ENCODE measurements at places on chromosomes 2 and 18.

DNA sequence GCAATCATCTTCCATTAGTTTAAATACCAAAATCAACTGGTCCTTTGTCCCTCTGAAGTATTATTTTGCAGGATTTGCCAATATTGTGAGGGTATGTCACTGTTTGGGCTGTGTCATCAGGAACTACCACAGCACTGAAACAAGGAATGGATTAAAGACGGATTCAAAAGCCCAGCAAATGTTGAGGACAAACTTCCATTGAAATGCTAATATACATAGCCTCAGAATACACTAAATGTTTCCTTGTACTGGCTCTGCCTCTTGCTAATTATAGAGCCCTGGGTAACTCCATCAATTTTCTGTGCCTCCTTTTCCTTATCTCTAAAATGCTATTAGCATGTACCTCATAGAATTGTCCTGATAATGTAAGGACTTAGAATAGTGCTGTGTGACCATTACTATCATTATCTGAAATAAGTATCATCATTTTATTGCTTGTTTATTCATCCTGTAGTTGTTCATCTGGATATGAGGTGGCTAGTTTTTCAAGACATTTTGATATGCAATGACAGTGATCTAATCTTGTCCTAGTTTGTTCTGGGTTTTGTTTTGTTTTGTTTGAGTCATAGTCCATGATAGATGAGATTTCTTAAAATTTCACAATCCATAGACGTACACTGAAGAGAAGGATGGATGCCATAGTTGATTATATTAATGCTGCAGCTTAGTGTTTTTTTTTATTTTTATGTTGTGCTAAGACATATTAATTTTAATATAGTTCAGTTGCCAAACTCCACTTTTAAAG lies 333.4 kb upstream of the KCNH7 start:
- H3K36me3 ChIP-seq: no peaks in the 10 kb centered on the region
- H3K27ac ChIP-seq: no peak overlapping the region
- no peak overlapping the region for H3K4me3 ChIP-seq
- H3K27me3 ChIP-seq: no peaks in the 10 kb centered on the region
- no peaks in the 10 kb centered on the region for H3K4me1 ChIP-seq

DNA sequence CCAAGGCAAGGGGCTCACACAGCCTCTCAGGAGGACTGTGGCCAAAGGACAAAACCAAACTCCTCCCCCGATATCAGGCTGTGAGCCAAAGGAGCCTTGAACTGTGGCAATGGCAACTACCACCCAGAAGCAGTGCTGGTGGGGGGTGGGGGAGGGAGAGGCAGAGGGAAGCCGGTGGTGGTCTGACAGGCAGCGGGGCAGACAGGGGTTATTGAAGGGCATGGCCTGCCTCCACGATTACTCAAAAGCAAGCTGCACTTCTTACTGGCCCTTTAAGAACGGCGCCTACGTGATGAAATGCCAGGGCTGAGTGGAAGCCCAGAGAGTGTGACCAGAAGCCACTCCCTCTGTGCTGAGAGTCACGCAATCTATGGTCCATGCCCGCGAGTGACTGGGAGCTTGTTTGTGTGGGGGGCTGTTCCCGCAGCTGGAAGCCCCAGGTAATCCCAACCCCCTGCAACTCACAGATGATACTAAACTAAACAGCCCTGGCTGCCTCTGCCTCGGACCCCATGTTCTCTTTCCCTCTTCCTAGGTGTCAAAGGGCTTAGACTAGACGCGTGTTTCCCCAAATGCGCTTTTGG lies 128.2 kb upstream of the CXCR4 start:
- no peaks in the 10 kb centered on the region for H3K27me3 ChIP-seq
- DNase-seq: peak; percentile 37
- H3K36me3 ChIP-seq: no peaks in the 10 kb centered on the region
- no peak overlapping the region for H3K4me3 ChIP-seq

- DNase-seq: peak; percentile 84
- no peak overlapping the region for H3K4me3 ChIP-seq
- H3K4me1 ChIP-seq: peaks cover 5% of the 10 kb centered on the region
- no peaks in the 10 kb centered on the region for H3K36me3 ChIP-seq
- H3K27me3 ChIP-seq: no peaks in the 10 kb centered on the region
Observed at GRCh38 chr2:42859006-42859552, 66.7 kb upstream of the HAAO start.

DNA sequence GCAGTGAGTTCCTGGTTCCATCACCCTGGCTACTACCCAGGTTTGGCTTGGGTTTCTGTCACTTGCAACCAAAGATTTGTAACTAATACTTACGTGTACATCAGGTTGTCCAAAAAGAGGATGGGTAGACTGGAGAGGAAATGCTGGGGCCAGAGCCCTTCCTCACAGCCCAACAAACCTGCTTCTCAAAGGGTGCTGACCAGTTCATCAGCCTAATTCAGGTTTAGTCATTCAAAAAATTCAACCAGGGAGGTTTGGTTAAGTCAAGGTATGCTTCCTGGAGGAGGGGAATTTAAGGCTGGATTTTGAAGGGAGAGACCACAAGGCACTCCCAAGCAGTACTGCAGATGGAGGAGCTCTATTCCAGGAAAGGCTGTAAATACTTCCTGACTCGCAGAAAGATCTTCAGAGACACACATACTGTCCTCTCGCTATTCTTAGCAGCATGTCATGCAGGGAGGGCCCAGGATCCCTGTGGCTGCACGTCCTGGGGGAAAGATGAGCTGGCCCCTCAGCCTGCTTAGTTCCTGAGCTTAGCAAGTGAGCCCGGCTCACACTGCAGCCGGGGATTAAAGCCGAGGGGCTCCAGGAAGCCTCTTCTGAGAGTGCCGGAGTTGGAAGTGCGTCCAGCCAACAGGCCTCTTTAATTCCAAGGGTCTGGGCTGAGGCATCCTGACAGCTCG lies 40.0 kb upstream of the BIN1 start:
- no peak for DNase-seq
- no peaks in the 10 kb centered on the region for H3K4me1 ChIP-seq
- H3K4me3 ChIP-seq: no peak overlapping the region
- no peak overlapping the region for H3K27ac ChIP-seq

- H3K27me3 ChIP-seq: no peaks in the 10 kb centered on the region
- H3K36me3 ChIP-seq: no peaks in the 10 kb centered on the region
- H3K4me3 ChIP-seq: no peak overlapping the region
- H3K27ac ChIP-seq: no peak overlapping the region
Observed at GRCh38 chr2:65456064-65456463, 23.7 kb upstream of the SPRED2 start.

DNA sequence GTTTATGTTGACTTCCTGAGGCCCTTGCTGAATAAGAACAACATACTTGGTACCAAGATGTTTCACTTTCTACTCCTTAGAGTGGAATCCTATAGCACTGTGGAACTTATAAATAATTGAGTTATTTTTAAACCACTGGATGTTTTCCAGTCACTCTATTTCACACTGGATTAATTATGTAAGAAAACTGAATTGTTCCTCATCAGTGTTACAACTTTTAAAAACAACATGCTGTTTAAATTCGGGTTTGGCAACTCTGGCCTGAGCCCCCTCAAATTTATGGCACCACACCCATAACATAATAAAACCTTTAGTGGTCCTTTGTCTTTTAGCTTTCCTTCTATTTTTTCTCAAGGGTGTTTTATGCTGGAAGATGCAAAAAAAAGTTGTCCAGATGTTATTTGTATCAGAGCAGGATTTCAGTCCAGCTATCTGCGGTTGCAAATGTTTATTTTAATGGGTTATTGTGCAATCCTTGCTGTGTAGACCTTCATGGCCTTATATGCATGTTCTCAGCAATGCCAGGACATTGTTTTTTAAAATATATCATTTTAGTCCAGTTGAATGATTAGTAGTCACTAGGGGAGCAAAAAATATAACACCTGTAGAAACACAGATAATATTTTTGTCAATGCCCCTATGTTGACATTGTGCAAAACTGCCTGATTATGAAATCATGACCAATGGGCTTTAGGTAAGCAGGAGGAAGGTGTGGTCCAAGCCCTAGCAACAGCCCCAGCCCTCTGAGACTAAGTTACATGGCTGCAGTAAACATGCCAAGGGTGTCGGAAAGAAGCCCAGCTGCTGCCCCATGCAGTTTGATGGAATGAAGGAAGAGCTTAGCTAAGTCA lies 638.0 kb upstream of the ZEB2 start:
- no peak overlapping the region for H3K4me3 ChIP-seq
- H3K4me1 ChIP-seq: no peaks in the 10 kb centered on the region
- no peak overlapping the region for H3K27ac ChIP-seq
- H3K36me3 ChIP-seq: no peaks in the 10 kb centered on the region
- no peaks in the 10 kb centered on the region for H3K27me3 ChIP-seq
- DNase-seq: peak; percentile 24

DNA sequence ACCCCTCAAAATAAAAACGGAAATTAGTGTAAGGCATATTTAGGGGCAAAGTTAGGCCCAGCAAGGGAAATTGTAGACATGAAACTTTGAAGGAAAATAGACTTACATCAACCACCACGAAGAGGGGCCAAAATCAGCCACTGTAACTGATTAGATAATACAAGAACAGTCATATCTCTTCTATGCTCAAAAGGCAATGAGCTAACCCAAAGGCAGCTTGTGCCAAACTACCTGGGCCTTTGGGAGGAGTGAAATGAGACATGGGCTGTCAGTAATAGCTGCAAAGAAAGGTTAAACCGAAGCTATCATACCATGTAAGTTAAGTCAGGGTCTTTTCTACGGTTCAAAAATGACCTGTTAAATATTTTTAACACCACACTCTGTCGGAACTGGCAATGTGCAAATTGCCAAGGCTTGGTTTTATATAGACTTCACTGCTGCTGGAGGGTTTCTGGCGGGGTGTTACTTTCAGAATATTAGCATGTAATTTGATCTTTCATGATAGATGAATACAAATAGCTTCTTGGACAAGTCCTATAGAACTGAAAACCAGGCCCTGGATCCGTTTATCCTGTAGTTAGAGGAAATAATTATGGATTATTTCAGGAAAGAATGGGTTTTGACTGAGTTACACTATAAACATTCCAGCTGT lies 69.6 kb downstream of the ACVR1 start:
- no peaks in the 10 kb centered on the region for H3K4me1 ChIP-seq
- no peak for DNase-seq
- H3K27ac ChIP-seq: no peak overlapping the region
- no peak overlapping the region for H3K4me3 ChIP-seq

GRCh38 chr2:188118431-188118830 lies 173.2 kb upstream of the GULP1 start:
- H3K27ac ChIP-seq: no peak overlapping the region
- H3K4me3 ChIP-seq: no peak overlapping the region
- H3K27me3 ChIP-seq: no peaks in the 10 kb centered on the region
- H3K4me1 ChIP-seq: no peaks in the 10 kb centered on the region

DNA sequence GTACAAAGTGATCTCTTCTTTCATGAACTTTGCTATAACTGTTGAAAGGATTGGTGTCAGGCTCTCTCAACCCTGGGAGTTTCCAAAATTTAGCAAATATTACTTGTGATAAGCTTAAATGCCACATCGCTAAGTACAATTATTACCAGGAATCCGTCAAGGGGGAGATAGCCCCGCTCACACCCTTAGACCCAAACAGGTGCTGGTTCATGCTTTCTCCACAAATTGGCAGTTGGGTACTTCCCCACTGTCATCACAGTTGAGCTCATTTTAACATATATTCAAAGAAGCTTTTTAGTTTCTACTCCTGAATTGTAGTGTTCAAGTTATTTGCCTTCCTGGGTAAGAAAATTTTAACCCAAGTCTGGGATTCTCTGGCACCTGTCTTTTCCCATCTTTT lies 29.8 kb upstream of the EPB41L5 start:
- H3K4me3 ChIP-seq: no peak overlapping the region
- no peaks in the 10 kb centered on the region for H3K27me3 ChIP-seq
- no peak overlapping the region for H3K27ac ChIP-seq
- DNase-seq: no peak
- H3K4me1 ChIP-seq: no peaks in the 10 kb centered on the region

GRCh38 chr2:118000041-118000440 lies 13.8 kb downstream of the CCDC93 start:
- DNase-seq: no peak
- no peak overlapping the region for H3K4me3 ChIP-seq
- H3K27ac ChIP-seq: no peak overlapping the region
- H3K36me3 ChIP-seq: peaks cover 42% of the 10 kb centered on the region

DNA sequence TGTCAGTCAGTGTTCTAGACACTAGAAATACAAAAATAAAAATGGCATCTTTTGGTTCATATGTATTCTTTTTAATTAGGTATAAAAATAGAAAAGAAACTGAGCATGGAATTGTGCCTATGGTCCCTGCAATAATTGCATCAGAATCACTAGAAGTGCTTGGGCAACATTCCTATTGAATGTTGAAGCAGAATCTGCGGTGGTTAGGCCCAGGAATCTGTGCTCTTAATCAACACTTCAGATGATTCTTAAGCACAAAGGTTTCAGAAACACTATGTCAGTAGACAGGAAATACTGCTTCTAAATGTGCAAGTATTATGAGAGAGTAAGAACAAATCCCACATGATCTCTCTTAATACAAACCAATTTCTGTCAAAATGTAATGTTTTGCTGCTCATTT lies 20.3 kb upstream of the RBBP8 start:
- H3K4me1 ChIP-seq: no peaks in the 10 kb centered on the region
- DNase-seq: no peak
- no peak overlapping the region for H3K4me3 ChIP-seq
- no peak overlapping the region for H3K27ac ChIP-seq

DNA sequence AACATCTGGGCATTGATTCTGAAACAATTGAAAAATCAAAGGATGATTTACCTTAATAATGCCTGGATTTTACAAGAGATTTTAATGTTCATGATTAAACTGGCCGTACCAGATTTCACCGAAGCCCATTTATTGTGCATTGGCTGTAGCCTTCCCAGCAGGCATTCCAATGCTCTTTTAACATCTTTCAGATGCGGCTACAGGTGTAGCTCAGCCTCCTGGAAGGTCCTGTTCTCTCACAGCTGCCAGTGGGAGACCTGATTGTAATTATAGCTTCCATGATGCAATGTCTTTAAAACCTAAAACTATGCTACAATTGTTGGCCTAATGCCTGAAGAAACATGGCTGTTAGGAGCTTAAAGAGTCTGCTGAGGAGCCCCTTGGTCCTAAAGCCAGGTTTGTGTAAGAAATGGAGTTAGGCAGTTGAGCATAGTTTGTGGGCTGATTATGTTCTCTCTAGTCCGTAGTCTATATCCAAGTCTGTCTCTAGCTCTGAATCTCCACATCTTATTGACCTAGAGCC lies 147.4 kb downstream of the CERS6 start:
- DNase-seq: no peak
- H3K27ac ChIP-seq: no peak overlapping the region
- H3K4me3 ChIP-seq: no peak overlapping the region
- no peaks in the 10 kb centered on the region for H3K36me3 ChIP-seq
- H3K27me3 ChIP-seq: no peaks in the 10 kb centered on the region
- peaks cover 18% of the 10 kb centered on the region for H3K4me1 ChIP-seq

DNA sequence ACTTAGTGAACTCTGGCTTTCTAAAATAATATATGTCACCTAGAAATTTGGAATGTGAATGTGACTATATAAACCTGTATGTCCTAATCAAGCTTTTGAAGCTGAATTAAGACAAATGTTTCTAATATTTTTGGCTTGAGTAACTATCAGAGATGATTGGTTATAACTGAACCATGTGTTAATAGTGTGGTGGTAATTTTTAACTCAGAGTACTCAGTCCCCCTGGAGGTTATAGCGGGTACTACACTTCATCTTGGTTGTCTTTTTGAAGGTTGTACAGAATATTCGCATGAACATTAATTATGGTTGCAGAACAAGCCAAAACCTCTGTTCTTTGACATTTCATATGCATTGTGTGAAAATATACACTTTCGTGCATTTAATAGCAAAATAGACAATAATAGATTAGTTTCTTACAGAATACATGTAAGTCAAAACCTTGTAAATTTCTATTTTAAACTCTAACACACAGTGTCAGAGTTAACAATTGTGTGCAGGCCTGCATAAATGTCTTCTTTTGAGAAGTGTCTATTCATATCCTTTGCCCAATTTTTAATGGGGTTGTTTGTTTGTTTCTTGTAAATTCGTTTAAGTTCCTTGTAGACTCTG lies 86.0 kb downstream of the OSBPL6 start:
- H3K27me3 ChIP-seq: no peaks in the 10 kb centered on the region
- no peaks in the 10 kb centered on the region for H3K36me3 ChIP-seq
- H3K27ac ChIP-seq: no peak overlapping the region
- H3K4me1 ChIP-seq: peaks cover 16% of the 10 kb centered on the region
